Naive B cell (primary cell): ENCODE measurements at places on chromosomes 5 and 9. TPM values are rescaled to one million over a fixed set of nuclear protein-coding genes. Genes with fewer than 3 reads are reported as not detected.

GRCh38 chr5:136506131-136506530, 140.8 kb upstream of the TRPC7 start:
- no peak for DNase-seq

- peak; percentile 78 for DNase-seq
These were observed 572 bp upstream of the MAN2A1 start for GRCh38 chr5:109688970-109689739.

GRCh38 chr9:114737118-114737517, 55.1 kb upstream of the TEX48 start:
- no peak for DNase-seq

DNA sequence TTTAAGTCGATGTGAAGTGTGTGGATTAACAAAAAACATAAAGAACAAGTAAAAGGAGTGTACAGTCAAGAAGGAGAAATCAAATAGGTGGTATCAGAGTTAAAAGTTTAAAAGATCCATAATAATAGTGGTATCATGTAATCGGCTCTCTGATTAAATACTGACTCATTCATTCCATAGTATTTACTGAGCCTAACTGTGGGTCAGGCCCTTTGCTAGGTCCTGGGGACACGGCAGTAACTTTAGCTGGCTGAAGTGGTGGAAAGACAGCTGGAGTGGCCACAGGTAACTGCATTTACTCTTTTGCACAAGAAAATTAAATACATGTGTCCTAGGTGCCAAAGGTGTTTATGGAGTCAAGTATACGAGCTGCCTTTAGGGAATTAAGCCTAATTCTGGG, 124.0 kb downstream of the GNAQ start:
- DNase-seq, result no peak

GRCh38 chr9:28073270-28073669, 500.0 kb upstream of the C9orf72 start:
- DNase-seq, result no peak

- no peak for DNase-seq
These were observed 104.7 kb downstream of the EFNA5 start for GRCh38 chr5:107565791-107566767.

DNA sequence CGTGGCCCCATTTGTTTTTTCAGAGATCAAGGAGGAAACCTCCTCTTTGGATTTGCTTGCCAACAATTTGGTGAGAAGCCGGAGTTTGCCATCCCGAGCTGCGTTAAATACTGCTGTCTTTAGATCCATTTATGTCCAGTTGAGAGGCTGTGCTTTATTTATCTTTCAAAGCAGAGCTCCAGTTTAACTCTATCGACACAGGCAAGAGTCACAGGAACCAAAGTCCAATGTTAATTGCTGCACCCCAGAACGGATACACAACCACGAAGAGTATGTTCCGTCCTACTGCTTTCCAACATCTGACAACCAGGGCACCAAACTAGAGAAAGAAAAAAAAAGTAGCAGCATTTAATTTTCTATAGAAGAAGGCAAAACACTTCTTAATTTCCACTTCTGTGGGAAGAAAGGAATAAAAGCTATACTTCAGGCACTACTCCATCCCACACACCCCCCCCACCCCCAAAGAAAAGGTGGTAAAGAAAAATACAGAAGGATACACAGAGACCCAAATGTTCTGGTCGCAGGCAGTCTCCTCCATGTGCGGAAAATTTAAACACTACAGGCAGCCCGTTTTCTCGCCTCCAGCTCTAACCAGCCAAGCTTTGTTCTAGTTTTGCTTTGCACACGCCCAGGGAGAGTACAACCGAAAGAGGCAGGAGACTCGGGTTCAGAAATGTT, 1.1 kb downstream of the FEM1C start:
- no peak for DNase-seq

DNA sequence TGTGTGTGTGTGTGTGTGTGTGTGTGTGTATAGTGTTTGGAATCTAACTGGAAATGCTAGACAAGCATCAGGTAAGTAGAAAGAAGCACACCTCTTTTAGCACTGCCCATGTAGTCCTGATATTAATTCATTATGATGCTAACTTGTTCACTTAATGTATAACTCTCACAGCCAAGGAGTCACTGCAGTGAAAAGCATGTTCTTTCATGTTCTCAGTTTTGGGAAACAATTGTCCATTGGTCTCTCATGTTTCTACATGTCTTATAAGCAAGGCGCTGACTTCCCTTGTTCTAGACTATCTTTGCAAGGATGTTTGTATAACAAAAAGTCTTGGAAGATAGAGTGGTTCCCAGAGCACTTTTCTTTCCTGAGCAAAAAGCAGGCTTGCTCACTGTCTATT, 148.8 kb upstream of the TNPO1 start:
- no peak for DNase-seq

DNA sequence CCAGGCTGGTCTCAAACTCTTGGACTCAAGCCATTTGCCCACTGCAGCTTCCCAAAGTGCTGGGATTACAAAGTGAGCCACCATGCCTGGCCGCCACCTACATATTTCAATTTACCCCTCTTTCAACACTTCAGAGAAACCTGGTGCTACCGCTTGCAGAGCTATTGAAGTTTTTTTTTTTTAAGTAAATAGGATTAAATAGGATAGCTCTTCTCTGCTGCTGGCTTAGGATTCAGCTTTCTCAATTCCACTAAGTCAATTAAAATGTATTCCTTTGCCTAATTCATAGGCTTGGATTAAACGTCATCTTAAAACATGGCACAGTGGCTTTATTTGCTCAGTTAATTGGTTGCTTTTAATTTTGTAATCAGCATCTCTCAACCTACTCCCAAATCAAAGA, 41.0 kb downstream of the KIAA1191 start:
- DNase-seq, result no peak

GRCh38 chr9:84499969-84500582, 159.5 kb upstream of the SLC28A3 start:
- DNase-seq, result no peak

GRCh38 chr9:26562338-26562737, 330.3 kb downstream of the CAAP1 start:
- no peak for DNase-seq

- DNase-seq, result no peak
These were observed 64.6 kb downstream of the PSMB7 start for GRCh38 chr9:124350494-124351263.

DNA sequence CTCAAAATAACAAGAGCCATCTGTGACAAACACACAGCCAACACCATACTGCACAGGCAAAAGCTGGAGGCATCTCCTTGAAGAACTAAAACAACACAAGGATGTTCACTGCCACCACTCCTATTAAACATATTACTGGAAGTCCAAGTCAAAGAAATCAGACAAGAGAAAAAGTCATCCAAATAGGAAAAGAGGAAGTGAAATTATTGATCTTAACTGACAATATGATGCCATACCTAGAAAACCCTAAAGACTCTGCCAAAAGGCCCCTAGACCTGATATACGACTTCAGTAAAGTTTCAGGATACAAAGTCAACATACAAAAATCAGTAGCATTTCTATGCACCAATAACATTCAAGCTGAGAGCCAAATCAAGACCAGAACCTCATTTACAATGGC, 30.0 kb upstream of the MACIR start:
- DNase-seq, result no peak

GRCh38 chr9:124820698-124821623, 32.3 kb upstream of the WDR38 start:
- DNase-seq, result no peak

DNA sequence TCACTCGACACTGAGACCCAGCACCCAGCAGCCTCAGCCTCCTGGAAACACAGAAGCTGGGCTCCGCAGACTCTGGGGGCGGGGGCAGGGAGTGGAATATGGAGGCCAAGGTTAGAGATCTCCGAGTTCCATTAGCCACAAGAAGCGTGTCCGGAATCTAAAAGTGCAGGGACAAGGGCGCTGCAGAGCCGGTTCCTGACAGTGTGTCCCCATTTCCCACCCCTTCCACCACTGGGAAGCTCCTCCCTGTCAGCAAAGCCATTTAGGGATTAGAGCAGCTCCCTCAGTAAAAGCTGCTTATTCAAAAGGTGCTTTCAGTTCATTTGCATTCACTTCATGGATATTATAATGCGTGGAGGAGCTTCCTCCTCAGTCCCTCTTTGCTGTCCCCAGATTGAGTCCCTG, 74.1 kb upstream of the HSPA9 start:
- no peak for DNase-seq

GRCh38 chr5:156838961-156839360, 11.1 kb upstream of the PPP1R2B start:
- no peak for DNase-seq

DNA sequence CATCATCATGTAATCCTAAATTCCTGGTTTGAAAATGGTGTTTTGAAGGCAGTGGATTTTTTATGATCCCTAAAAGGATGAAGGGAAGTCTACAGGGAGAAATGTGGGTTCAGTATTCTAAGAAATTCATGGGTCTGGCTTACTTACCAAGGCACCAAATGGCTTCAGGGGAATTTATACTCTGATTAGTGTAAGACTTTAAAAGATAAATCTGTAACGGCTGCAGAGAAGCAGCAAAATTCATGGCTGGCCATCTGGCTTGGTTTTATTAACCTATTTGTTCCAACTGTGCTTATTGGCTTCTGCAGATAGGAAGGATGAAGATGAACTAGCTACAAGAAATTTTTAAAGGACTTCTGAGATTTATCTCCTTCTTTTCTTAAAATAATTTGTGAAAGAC, 222.8 kb downstream of the TENT4A start:
- no peak for DNase-seq

- DNase-seq, result no peak
These were observed 41.9 kb downstream of the NEK6 start for GRCh38 chr9:124299515-124300090.

GRCh38 chr5:151684690-151685361, 1.9 kb downstream of the SPARC start:
- no peak for DNase-seq

- DNase-seq, result no peak
These were observed 94.2 kb downstream of the TMEM174 start for GRCh38 chr5:73266925-73267765.

- DNase-seq, result no peak
These were observed 20.1 kb upstream of the TMEM245 start for GRCh38 chr9:109139851-109140250.

DNA sequence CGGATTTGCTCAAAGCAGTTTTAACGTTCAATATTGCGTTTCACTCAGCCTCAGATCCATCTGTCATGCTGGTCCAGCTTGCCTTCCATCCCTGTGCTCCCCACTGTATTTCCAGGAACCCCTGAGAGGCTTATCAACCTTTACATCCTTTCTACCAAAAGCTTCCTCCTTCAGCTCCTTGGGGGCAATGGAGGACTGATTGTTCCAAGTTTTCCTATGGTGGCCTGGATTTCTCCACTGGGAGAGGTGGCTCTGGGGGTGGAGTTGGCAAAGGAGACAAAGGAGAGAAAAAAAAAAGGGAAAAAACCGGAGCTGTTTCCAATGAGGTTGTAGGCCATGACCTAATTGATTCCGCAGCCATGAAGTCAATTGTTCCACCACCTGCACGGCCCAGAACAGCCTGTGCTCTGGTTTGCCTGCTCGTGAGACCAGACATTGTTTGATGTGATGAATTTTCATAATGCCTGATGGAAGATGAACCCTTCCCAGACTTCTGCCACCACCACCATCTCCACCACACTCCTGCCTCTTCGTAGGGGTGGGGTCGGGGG, 54.1 kb downstream of the ABLIM3 start:
- DNase-seq, result no peak

GRCh38 chr5:75534734-75535133, 23.0 kb downstream of the POLK start:
- no peak for DNase-seq

GRCh38 chr5:135890867-135891266, 4.8 kb downstream of the IL9 start:
- DNase-seq, result no peak

GRCh38 chr9:82651474-82651873, 411.5 kb downstream of the RASEF start:
- DNase-seq, result no peak

DNA sequence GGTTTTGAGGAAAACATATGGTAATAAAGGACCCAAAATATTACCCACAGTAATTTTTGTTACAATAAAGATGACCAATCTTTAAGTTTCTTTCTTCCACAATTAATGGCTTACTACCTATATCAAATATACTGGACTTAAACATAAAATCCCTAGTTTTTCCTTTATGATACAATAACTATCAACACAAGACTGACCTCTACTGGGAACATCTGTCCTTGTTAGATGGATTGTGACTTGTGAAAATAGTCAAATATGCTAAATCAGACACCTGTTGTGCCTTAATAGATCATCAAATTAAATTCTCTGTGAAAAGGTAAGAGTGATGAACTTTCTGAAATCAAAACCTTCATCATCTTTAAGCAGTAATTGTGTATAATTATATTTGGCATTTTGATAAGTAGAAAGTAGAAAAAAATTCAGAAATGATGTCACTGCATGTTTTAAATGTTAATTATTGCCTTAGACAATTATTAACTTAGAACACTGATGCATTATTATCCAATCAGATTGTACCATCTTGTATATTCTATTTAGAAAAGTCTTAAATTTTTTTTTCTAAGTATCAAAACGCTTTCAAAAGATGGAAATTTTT, 113.6 kb downstream of the DEPDC1B start:
- DNase-seq, result peak; percentile 23

CNOT6 gene
- polyA plus RNA-seq, result 7.2 TPM

PIK3R1 gene
- polyA plus RNA-seq, result 34.5 TPM

SMIM32 gene
- not detected for polyA plus RNA-seq

ST8SIA4 gene
- 29.7 TPM for polyA plus RNA-seq

GNA14 gene
- not detected for polyA plus RNA-seq

PCSK5 gene
- not detected for polyA plus RNA-seq

PAPPA gene
- not detected for polyA plus RNA-seq

KCNN2 gene
- polyA plus RNA-seq, result not detected

RACK1 gene
- 2,887 TPM for polyA plus RNA-seq

JAK2 gene
- 15.8 TPM for polyA plus RNA-seq

MAMDC4 gene
- not detected for polyA plus RNA-seq

UBAC1 gene
- 18.9 TPM for polyA plus RNA-seq
